Right ventricle myocardium inferior (tissue), 1 donor: ENCODE measurements at places on chromosomes 7 and 10. TPM values are rescaled to one million over a fixed set of nuclear protein-coding genes. Genes with fewer than 3 reads are reported as not detected.

Gene CPEB3
- 14.1 TPM for total RNA-seq

Gene IGFBP1
- total RNA-seq, result not detected

Gene ELOVL3
- not detected for total RNA-seq

Gene CPN1
- total RNA-seq, result not detected

Gene AKR1E2
- total RNA-seq, result 5.4 TPM

Gene VAX1
- total RNA-seq, result not detected

Gene NEUROD6
- total RNA-seq, result not detected

Gene DOCK1
- 16.8 TPM for total RNA-seq

Gene H2BK1
- total RNA-seq, result not detected

- DNase-seq, result no peak
Observed at GRCh38 chr7:69605070-69605469, 6.8 kb downstream of the AUTS2 start.

- no peak for DNase-seq
Observed at GRCh38 chr10:96681524-96681923, 38.8 kb downstream of the PIK3AP1 start.

DNA sequence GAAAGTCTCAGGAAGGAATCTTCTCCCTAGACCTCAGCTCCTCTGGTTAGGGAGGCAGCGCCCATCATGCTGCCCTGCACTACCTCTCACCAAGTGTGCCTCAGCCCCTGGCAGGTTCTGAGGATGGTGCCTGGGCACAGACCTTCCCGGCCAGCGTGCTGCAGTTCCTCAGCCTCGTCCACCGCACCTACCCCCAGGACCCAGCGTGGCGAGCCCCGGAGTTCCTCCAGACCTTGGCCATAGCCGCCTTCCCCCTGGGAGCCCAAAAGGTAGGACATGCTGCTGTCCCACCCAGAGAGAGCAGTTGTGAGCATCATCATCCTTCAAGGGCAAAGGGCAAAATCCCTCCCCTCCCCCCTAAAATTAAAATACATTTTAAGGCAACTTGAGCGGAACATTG, 122.5 kb downstream of the LRRC18 start:
- no peak for DNase-seq

GRCh38 chr7:74708569-74709275, 51.2 kb downstream of the GTF2I start:
- no peak for DNase-seq

GRCh38 chr10:97718659-97719142, 5.2 kb downstream of the MARVELD1 start:
- DNase-seq, result no peak

- peak; percentile 27 for DNase-seq
Observed at GRCh38 chr7:2010551-2011265, 222.0 kb downstream of the MAD1L1 start.

DNA sequence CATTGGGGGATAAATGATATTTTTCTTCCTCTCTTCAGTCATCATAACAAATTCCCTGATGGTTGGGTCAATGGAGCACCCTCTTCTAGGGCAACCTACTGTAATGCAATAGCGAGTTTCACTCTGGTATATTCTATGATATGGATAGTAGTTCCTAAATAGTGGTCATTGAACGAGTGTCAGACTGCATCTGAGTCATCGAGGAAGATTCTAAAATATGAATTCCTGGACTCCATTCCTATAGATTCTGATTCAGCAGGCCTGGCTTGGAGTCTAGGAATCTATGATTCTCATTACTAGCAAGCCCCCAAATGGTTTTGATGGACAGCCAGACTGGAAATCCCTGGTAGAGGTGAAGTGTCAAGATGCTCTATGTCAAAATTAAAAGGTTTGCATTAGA, 254.5 kb downstream of the BUB3 start:
- no peak for DNase-seq

DNA sequence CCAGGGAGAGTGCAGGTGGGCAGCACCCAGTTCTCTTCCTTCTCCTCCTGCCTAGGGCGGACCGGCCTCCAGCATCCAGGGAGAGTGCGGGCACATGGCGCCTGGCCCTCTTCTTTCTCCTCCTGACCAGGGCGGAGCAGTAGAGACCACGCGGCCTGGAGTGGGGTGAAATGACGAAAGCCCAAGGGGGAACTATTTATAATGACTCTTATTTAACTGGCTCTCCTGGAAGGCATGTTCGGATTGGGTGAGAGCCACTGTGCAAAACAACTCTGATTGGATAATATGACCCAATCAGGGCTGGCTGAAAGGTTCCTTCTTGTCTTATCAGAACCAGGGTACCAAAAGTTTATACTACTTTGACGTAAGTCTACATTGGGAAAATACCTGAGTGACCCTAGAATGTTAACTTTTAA, 63.1 kb downstream of the ZNF37A start:
- DNase-seq, result no peak

DNA sequence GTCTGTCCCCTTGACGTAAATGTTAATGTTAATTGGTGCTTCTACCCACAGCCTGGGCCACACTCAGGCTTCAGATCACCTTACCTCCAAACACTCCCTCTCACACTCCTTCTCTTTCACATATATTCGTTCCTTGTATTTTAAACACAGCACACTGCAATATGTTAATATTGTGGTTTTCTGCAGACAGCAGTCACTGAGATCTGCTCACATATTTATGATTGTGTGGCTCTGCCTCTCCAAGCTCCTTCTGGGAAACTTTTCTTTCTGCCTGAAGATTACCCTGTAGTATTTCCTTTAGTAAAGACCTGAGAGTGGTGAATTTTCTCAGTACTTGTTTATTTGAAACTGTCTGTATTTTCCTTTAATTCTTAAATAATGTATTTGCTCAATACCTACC, 104.7 kb downstream of the VWC2 start:
- no peak for DNase-seq

DNA sequence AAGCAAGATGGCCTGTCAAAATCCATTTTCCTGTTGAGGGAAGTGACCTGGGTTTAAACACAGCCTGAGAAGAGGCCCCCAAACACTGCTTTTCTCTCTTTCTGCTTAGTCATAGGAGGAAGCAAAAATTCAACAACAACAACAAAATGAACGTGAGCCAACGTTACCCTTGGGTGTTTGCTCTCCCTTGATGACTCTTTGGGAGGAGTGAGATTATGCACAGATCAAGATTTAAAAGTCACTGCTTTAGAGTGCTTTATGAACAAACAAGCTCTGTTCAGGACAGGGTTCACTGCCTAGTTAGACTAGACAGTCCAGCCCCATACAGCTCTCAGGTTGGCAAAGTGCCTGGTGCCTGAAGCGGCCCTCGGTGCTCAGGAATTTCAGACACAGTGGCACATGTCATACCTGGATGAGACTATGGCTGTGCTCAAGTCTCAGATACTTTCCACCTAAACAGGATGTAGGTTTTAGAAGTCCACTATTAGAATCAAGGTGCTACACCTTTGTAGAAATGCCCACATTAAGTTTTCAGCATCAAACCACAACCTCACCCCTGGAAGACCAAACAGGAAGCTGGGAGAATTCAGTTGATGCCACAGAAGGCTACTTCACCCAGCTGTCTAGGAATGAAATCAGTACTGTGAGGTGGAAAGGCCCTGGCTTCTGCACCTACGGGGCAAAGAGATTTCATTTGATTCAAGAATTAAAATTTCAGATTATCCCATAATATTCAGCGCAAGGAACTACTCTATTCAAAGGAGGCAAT, 38.7 kb downstream of the DENND11 start:
- no peak for DNase-seq

DNA sequence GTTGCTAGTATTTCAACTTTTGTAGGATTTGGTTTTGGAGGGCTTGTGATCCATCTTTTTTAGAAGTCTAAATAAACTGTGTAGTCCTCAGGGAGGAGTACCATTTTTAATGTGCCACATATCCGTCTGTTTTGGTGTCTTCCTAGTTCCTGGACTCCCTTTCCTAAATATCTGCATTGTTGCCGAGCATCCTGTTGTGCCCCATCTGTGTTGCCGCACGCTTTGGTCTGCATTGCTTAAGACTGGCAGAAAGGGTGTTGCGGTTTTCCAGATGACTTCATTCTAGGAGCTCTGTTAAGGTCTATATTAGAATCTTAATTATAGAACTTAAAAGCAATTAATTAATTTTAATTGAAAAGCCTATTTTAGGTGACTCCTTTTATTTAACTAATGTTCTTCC, 49.4 kb downstream of the RBM33 start:
- DNase-seq, result no peak

GRCh38 chr10:44033008-44033407, 351.9 kb downstream of the CXCL12 start:
- no peak for DNase-seq

DNA sequence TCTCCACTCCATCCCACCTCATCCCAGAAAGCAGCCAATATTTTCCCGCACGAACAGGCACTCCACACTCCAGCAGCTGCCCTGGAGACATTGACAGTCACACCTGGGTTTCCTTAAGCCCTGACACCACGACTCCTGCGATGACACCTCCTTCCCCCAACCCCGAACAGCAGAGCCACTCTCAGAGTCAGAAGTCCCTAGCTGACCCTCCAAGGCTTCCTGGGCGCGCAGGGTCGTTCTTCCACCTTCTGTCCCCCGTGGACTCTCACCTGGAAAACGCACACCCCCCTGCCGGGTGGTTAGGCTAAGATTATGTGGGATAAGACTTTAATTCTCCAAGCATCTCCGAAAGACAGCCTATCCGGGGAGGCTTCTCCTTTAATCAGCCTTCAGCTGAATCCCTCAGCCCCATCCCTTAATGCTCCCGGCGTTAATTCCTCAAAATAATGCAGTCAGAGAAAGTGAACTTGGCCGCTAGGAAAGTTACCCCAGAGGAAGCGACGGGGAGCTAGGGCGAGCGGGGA, 1.1 kb downstream of the DENND11 start:
- DNase-seq, result no peak

DNA sequence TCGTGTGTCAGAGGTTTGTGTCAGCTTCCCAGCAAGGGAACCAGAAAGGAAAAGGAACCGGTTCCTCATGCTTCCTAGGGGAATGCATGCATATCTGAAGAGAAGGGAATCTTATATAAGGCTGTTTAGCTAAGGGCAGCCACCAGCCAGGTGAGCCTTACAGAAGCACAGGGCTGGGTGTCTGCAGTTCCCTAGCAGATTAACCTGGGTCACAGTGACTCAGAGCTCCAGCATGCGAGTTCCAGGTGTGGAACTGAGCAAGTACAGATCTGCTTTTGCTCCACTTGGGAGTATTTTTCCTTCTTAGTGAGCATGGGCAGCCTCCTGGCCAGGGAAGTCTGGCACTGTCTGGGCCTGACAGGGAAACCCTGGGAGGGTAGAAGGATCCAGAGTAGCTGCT, 957 bp upstream of the ANKRD2 start:
- no peak for DNase-seq

DNA sequence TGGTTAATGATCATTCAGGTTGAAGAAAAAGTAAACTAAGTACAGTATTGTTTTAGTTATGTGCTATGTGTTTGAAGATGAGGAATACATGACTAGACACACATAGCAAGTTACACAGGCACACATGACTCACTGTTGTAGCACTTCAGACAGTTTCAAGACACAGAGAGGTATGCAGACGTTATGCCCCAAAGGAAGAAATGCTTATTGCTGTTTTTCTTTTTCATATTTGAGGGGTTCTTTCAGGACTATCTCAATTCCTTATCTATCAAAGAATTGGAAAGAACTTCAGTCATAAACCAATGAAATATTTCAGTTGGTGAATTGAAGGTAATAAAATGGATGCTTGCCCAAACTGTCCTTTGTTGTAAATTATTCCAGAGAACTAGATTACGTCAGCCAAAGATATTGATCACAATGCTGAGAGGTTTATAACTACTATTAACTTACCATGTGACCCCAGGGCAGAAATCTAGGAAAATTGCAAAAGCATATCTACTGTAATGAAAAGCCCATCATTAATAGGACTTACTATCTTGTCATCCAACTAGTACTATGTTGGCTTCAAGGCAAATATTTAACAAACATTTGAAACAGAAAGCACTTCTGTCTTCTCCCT, 61.2 kb upstream of the CAPZA2 start:
- DNase-seq, result no peak

- no peak for DNase-seq
Observed at GRCh38 chr10:62426086-62426485, 51.9 kb downstream of the ZNF365 start.

DNA sequence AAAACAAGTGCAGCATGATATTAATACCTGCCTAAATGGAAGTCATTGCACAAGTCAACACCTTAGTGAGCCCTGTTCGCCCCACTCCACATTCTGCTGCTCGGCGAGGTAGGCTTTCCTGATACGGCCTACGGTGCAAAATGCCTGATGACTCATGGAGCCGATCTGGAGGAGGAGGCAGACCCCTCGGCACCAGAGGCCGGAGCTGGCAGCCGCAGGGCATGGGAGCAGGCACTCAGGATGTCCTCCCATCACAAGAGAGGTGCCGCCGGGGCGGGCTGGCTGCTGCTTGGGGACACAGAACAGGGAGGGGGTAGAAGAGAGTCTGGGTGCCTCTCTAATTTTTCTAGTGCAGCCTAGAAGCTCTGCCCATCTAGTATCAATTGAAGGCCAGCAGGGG, 418.5 kb upstream of the MGMT start:
- DNase-seq, result no peak

GRCh38 chr10:127029061-127029460, 123.8 kb downstream of the DOCK1 start:
- DNase-seq, result no peak

DNA sequence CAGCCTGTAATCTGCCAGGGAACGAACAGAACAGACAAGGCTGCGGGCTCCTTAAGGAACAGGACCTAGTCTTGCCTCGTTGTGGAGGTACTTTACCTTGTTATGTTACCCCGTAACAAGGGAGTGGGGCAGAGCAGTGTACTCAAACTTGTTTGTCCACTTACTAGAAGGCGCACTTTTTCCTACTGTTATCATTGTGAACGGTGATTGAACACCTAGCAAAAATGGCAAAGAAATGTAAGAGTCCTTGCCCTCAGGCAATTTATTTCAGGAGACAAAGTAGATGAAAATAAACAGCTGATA, 620 bp upstream of the IMPDH1 start:
- no peak for DNase-seq

GRCh38 chr7:12369756-12370155, 33.9 kb downstream of the VWDE start:
- no peak for DNase-seq

DNA sequence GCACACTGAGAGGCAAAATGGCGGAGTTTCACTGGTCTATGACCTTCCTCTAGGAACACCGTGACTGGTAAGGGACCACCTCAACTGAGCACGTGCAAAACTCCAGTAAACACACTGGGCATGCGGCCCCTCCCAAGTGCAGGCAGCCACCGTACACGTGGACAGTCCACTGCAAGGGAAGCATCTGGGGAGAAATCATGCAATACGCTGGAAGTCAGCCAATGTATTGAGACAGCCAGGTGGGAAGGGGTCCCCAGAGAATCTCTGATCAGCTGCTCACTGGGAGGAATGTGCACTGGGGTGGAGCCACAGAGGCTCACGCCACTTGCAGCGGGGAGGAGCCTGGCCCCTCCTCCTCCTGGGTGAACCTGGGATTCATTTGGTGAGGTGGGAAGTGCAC, 49.3 kb downstream of the CFAP46 start:
- peak; percentile 25 for DNase-seq
